ENCODE measurements at places on chromosomes 5 and 9.

DNA sequence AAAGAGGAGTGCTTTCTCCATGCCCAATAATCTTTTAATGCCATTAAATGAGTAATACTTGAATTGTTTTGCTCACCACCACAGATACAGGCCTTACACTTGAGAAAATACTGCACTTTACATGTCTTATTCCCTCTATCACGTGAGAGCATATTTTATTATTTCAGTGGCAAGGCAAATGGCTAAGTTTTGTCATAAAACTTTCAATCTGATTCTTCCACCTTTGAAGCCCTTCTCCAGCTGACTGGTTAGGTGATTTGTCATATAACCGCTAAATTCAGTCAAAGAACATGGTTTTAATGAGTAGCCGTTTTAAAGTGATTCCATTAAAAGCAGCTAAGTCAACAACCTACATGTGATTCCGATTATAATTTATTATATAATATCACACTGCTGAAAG lies 43.8 kb downstream of the FAT2 start:
- no peak for DNase-seq

DNA sequence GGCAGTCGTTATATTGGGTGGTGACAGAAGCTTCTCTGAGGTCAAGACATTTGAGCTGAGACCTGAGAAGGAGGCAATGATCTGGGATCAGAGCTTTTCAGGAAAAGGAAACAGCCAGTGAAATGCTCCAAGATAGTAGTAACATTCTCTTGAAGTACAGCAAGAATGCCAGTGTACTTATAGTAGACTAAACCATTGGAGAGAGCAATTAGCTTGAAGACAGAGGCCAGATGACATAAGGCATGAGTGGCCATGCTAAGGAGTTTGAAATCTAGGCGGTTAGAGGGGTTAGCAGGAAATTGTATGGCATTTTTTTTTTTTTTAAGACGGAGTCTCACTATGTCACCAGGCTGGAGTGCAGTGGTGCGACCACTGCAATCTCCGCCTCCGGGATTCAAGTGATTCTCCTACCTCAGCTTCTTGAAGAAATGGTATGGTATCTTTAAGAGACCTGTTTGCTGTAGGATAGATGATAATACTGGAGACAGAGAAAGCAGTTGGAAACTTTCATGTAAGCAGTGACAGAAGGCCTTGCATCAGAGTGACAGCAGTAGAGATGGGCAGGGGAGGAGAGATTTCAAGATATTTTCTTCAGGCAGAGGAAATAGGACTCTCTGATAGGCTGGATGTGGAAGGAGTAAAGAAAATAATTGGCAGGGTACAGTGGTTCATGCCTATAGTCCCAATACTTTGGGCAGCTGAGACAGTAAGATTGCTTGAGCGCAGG lies 482.2 kb upstream of the PAPPA start:
- no peak for DNase-seq

- no peak for DNase-seq
These were observed 2.2 kb downstream of the FTMT start for GRCh38 chr5:121853850-121854249.

DNA sequence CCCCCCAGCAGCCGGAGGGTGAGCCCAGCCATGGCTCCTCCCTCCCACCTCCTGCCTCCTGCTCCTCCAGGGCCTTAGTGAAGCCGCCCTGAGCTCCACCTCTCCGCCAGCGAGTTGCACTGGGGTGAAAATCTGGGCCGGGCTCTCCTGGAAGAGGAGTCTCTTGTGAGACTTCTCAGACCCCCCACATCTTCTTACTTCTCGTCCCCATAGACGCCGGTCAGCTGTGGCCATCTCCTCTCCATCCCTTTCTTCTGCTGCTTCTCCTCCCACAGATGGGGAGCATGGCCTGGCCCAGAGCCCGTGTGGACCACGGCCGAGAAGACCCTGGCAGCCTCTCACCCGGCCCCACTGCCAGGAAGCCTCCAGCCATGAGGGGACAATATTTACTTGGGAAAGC lies 17.3 kb downstream of the OLFM1 start:
- no peak for DNase-seq

All from vagina (tissue), 2 donors.